ENCODE measurements at places on chromosomes 1 and 21.

- no peak overlapping the region for H3K27ac ChIP-seq
- H3K36me3 ChIP-seq = peaks cover 12% of the 10 kb centered on the region
- no peak for DNase-seq
- peaks cover 18% of the 10 kb centered on the region for H3K4me1 ChIP-seq
- H3K27me3 ChIP-seq = no peaks in the 10 kb centered on the region
- no peak overlapping the region for H3K4me3 ChIP-seq
These were observed 4.7 kb downstream of the ADIPOR1 start for GRCh38 chr1:202953392-202953791.

DNA sequence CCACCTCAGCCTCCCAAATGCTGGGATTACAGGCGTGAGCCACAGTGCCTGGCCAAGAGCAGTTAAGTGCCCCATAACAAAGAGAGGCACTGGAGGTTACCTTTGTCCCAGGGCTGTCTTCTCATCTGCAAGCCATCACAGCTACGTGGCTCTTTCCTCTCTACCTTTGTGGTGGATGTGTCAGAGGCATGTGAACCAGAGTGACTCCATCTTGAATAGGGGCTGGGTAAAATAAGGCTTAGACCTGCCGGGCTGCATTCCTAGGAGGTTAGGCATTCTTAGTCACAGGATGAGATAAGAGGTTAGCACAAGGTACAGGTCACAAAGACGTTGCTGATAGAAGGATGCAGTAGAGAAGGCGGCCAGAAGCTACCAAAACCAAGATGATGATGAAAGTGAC, 59.4 kb upstream of the POU2F1 start:
- H3K36me3 ChIP-seq = peaks cover 28% of the 10 kb centered on the region
- peaks cover 9% of the 10 kb centered on the region for H3K27me3 ChIP-seq
- H3K4me3 ChIP-seq = no peak overlapping the region
- no peak overlapping the region for H3K27ac ChIP-seq

GRCh38 chr1:31671561-31672201, 27.0 kb upstream of the PEF1 start:
- H3K4me1 ChIP-seq = peaks cover 38% of the 10 kb centered on the region
- no peak overlapping the region for H3K4me3 ChIP-seq
- no peak overlapping the region for H3K27ac ChIP-seq
- no peaks in the 10 kb centered on the region for H3K36me3 ChIP-seq
- no peak for DNase-seq

GRCh38 chr1:247992986-247993385, 20.5 kb upstream of the OR2L5 start:
- H3K27ac ChIP-seq = no peak overlapping the region
- no peaks in the 10 kb centered on the region for H3K36me3 ChIP-seq
